ENCODE measurements at places on chromosomes 16 and 17. TPM values are rescaled to one million over a fixed set of nuclear protein-coding genes. Genes with fewer than 3 reads are reported as not detected.

The SLC52A1 gene
- 1.3 TPM for total RNA-seq

The RGS9 gene
- total RNA-seq, result 5.2 TPM

The NPW gene
- total RNA-seq, result 0.46 TPM

The KRTAP9-8 gene
- total RNA-seq, result not detected

The TAC4 gene
- not detected for total RNA-seq

The RNF167 gene
- total RNA-seq, result 49.0 TPM

The EPN3 gene
- 3.3 TPM for total RNA-seq

The HIGD1B gene
- total RNA-seq, result not detected

The NCOR1 gene
- total RNA-seq, result 65.8 TPM

The SLC35G3 gene
- not detected for total RNA-seq

The MFSD11 gene
- 12.4 TPM for total RNA-seq

DNA sequence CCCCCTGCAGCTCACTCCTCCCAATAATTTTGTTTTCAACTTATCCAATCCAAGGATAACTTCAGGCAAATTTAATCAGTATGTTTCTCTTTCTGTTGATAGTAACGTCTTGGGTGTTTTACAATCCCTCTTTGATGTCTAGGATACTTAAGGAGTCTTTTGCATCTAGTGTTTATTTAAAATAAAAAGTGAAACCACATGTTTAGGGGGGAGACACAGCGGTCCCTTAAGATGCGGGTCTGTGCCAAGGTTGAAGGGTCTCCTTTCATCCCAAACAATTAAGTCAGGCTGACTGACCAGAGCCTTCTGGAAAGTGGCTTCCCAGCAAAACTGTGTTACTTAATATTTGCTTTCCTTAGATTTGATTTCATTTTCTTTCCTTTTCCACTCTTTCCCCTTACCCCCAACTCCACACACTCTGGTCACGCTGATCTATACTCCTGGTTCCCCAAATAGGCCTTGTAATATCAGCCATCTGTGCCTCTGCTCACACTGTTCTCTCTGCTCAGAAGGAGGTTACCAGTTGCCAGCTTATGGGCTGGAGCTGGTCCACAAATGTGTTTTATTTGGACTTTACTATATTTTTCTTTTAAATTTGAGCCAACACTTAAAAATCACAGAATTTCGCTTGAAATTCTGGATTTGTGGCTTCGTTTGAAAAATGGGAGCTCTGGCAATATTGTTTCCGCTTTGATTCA is 11.2 kb downstream of the ANKS4B start:
- DNase-seq, result no peak

- no peak for DNase-seq
Measured at GRCh38 chr17:55588446-55589242, 77.4 kb upstream of the SMIM36 start.

GRCh38 chr16:88853325-88853941 is 3.3 kb downstream of the GALNS start:
- no peak for DNase-seq

DNA sequence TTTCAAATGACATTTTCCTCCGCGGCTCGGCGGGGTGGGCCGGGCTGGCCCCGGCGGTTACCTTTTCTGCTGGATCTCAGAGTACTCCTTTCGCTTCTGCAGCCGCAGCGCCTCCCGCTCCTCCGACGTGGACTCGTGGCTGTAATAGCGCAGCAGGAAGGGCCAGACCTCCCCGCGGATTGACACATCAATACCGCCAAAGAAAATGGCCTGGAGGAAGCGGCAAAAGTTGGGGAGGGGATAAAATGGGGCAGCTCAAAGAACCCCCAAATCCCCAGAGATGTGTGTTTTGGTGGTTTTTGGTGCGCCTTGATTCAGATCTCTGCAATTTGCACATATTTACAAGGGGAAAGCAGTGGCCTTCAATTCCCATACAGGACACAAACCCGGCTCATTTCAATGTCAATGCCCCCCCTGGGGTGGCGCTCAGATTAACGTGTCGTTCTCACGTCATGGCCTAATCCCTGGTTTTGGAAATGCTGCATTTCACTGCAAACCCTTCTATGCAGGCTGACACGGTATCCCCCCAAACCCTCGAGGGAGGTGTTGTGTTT is 85.9 kb downstream of the TBC1D16 start:
- DNase-seq, result no peak

GRCh38 chr17:43018008-43018853 is 4.0 kb downstream of the VAT1 start:
- no peak for DNase-seq

- no peak for DNase-seq
Measured at GRCh38 chr17:37510056-37510455, 20.4 kb downstream of the DUSP14 start.

DNA sequence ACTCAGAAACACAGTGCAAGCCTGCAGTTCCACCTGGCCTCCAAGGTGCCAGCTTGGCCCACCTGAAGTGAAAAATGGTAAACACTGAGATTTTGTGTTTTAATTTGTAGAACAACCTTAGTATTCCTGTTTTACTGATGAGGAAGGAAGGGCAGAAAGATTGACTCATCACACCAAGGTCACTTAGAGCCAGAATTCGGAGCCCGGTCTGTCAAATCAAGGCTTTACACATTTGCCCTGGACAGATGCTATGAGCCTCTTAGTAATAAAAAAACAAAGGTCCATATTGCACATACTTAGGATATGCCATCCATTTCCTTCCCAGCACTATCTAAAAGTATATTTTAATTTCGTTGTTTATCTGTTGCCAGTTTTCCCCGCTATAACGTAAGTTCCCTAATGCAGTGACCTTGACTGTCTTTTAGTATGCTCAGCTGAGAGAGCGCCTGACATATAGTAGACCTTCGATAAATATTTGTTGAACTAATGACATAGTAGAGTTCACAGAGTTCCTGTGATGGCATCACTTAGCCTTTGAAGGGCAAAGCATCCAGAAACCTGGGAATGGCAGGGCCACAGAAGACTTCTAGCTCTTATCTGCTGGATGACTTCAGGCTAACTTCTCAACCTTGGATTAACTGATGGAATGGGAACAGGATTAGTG is 7.2 kb upstream of the TBKBP1 start:
- DNase-seq, result no peak

GRCh38 chr16:86199871-86200695 is 301.1 kb downstream of the IRF8 start:
- no peak for DNase-seq

GRCh38 chr16:88569614-88569984 is 604 bp upstream of the ZC3H18 start:
- no peak for DNase-seq

DNA sequence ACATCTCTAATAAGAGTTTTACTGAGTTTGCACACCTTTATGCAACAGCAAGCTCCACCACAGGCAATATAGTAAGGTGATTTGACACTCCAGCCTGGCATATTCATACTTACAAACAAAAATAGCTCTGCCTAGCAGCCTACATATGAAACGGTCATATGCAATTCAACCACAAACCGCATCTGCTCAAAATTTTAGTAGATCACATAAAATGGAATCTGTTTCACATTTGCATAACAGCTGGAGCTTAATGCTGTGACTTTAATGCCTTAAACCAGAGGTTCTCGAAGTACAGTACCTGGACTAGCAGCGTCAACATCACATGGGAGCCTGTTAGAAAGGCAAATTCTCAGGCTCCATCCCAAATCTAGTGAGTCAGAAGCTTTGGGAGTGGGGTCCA is 578.4 kb downstream of the CDH11 start:
- no peak for DNase-seq

DNA sequence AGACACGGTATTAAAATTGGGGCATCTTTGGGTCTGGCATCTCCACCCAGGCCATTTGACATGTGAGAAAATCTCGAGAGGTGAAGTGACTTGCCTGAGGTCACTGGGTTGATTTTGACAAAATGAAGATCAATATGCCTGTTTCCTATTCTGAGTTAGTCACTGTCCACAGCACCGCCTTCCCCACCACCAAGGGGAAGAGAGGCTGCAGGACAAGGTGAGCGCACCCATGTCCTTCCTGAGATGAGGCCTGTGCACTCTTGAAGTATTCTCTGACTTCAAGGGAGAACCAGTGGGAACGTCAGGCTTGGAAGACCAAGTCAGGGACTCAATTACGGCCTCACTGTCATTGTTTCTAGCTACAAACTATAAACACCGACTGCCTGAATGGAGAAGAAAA is 49.9 kb upstream of the WSB1 start:
- no peak for DNase-seq

DNA sequence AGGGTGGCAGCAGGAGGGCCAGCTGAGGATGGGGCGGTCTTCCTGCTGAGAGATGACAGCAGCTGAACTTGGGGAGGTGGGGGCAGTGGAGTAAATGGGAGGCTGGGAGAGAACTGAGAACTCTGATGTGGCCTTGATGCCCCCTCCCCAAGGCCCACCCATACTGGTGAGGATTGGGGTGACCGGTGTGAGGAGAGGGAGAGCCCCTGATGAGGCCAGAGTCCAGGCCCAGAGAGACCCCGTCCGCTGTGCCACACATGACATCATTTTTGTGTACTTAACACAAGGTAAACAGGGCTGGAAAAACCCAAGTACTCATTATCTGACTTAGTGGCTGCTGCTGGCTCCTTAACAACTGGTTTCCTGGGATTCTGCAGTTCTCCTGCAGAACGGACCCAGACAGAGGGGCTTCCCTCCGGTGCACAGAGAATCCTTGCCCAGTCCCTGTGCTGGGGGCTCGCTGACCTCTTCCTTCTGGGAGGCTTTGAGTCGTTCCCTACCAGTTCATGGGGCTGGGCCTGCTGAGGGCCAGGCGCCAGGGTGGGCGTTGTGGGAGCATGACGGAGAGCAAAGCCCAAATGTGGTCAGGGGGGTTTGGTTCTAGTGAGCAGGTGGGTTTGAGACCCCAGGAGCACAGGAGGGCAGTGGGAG is 207.6 kb downstream of the RAB11FIP4 start:
- no peak for DNase-seq

- DNase-seq, result no peak
Measured at GRCh38 chr16:2992383-2993081, 12.3 kb upstream of the PKMYT1 start.

DNA sequence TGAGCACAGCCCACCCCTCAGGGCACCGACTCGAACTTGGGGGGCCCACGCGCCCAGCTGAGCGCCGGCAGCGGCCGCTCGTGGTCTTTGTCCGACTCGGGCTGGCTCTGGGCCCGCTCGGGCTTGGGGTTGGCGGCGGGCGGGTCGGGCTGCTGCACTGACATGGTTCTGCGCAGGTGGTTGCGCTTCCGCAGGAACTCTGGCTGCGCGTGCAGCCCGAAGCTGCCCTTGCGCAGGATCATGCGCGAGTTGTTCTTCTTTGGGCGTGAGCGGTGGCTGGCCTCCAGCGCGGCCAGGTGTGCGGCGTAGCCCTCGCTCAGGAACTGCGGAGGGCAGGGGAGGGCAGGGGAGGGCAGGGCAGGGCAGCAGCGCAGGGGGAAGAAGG is 11.1 kb downstream of the PIMREG start:
- no peak for DNase-seq

DNA sequence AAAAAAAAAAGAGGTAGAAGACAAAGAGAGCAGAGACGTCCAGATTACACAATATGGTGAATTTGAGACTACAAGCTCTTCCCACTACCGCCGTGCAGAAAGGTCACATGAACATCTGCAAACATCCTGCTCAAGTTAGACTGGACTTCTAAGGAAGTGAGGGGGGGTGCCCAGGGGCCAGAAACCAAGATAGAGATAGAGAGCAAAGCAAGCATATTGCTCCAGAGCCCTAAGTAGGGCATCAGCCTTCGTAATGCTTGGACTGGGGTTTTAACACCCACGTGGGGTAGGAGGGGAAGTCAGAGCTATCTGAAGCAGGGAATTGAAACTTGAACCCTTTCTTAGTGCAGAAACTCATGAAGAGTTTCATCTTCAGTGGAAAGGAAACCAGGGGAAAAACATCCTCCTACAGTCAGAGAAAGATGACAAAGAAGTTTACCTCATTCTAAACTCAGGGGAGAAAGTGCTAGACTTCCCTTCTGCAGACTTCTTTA is 8.7 kb downstream of the CLEC19A start:
- DNase-seq, result no peak

DNA sequence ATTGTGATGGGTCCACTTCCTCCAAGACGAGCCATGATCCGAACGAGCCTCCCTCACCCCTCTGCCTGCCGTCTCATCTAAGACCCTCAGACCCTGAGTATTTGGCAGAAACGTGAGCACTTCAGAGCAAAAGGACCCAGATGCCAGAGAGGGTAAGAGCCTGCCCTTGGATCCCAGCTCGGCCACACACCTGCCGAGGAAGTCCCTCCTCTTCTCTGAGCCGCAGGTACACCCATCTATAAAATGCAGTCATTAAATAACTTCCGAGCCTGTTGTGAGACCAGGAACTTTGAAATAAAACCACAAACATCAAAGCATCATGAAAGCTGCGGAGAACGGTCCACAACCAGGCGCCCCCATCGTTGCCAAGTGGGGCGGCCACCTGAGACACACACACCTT is 64.8 kb upstream of the DOC2B start:
- DNase-seq, result no peak

DNA sequence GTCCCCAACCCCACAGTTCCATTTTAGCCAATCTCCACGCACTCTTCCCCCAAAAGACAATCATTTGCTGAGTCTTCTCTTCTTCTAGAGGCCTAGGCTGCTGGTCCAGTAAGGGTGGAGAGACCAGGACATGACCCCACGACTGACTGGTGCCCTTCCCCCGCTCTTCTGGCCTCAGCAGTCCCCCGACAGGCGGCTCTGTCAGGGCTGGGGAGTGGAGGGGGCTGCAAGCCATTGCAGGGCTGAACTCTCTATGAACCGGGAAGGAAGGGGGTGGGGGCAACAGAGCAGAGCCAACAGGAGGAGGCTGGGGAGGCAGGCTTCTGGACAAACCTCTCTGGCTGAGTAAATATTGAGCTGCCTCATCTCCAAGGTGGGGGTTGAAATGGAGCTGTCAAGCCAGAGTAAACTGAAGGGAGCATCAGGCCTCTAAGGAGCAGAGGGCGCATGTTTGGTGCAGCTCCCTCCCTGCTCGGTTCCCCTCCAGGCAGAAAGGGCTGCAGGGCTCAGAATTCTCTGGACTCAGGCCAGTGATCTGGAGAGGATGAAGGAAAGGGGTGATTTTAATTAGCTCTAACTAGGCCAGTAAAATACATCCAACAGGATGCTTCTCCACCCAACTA is 8.7 kb downstream of the HOXB1 start:
- DNase-seq, result no peak

- DNase-seq, result no peak
Measured at GRCh38 chr16:11060842-11061241, 116.5 kb downstream of the CLEC16A start.
